ENCODE measurements at places on chromosomes 16 and 17.

- DNase-seq = no peak
These were observed 13.1 kb downstream of the CCR7 start for GRCh38 chr17:40551879-40552768.

- no peak for DNase-seq
These were observed 4.6 kb downstream of the ANKRD11 start for GRCh38 chr16:89485701-89486246.

DNA sequence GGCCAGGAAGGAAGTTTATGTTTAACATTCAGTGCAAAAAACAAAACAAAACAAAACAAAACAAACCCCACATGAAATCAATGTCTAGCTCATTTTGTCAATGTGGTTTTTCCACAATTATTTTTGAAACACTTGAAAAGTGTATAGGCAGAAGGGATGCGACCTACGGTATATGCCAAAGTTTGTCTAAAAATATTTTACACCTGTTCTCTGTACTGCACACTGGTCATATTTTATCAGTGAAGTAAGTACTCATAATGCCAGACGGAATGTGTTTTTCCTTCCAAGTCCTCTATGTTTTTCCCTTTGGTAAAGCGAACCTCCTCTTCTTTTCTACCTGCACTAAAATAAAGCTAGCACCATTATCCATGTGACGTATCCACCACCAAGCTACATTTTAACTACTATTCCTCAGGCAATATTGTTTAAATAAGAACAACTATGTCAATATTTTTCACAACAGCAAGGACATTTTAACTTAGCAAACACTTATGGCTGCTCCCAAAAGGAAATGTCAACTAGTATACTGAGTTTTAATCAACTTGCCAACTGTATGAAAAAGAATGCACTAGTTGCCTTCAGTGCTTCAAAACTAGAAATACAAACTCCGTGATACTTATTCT, 10.3 kb downstream of the TOB1 start:
- no peak for DNase-seq

GRCh38 chr17:56630202-56630601, 36.7 kb downstream of the NOG start:
- DNase-seq = no peak

DNA sequence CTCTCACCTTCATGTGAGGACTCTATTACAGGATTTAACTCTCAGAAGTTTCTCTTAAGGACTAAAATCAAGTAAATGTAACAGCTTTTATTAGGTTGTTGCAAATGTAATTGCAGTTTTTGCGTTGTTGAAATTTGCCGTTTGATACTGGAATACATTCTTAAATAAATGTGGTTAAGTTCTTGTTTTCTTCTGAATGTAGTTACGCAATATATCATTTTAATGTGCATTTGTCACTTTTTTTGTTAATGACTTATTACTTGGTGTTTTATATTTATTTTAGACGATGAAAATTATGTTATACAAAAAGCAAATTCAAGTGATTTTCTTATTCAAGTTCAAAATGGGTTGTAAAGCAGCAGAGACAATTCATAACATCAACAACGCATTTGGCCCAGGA, 76.3 kb downstream of the TTC19 start:
- no peak for DNase-seq

GRCh38 chr17:49698005-49698404, 9.8 kb downstream of the SLC35B1 start:
- DNase-seq = no peak

DNA sequence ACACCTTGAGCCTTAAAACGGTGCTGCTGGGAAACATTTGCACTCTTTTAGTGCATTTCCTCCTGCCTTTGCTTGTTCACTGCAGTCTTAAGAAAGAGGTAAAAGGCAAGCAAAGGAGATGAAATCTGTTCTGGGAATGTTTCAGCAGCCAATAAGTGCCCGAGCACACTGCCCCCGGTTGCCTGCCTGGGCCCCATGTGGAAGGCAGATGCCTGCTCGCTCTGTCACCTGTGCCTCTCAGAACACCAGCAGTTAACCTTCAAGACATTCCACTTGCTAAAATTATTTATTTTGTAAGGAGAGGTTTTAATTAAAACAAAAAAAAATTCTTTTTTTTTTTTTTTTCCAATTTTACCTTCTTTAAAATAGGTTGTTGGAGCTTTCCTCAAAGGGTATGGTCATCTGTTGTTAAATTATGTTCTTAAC, 4.4 kb downstream of the SOX9 start:
- no peak for DNase-seq

- DNase-seq = no peak
These were observed 43.6 kb downstream of the FOXL1 start for GRCh38 chr16:86621966-86622365.

- DNase-seq = no peak
These were observed 204.9 kb upstream of the CDH13 start for GRCh38 chr16:82421851-82422250.

GRCh38 chr16:28473714-28474265, 1.7 kb upstream of the NPIPB7 start:
- DNase-seq = no peak

GRCh38 chr17:50956750-50957523, 90.8 kb upstream of the TOB1 start:
- DNase-seq = peak; percentile 31

- no peak for DNase-seq
These were observed 199.8 kb upstream of the CHMP6 start for GRCh38 chr17:80791758-80792284.

GRCh38 chr16:2155977-2156848, 631 bp downstream of the TRAF7 start:
- no peak for DNase-seq

DNA sequence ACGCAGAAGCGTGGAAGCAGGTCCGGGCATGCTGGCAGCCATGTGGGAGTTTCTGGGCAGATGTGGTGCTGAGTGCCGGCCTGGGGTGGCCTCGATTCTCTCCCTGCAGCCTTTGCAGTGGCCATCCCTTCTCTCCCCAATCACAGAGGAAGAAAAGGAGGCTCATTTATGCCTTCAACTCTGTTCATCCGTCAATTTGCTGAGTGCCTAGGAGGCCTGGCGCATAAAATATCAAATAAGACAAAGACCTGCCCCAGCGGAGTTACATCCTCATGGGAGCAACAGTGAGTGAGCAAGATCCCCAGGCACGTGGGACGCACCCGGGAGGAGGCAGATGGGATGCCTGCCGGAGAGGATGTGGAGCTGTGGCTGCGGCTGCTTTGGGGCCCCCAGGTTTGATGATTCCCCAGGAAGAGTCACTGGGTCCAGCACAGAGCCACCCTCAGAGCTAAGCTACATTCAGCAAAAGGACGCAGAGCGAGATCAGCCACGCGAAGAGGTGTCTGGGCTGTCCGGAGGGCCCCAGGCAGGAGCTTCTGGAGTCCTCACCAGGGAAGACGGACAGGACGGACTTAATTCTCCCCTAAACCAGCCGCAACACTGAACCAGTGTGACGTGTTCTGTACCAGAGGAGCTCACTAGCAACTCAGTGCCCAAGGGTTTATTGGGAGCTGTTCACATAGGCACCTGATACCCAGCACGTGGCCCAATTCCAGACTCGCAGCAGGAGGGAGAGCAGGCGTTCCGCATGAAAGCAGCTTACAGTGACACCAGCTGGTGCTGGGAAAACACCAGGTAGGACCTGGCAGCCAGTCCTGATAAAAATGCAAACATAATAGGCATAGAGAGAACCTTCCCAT, 11.3 kb downstream of the CA5A start:
- DNase-seq = no peak

GRCh38 chr17:60352071-60352470, 39.9 kb downstream of the USP32 start:
- DNase-seq = no peak

DNA sequence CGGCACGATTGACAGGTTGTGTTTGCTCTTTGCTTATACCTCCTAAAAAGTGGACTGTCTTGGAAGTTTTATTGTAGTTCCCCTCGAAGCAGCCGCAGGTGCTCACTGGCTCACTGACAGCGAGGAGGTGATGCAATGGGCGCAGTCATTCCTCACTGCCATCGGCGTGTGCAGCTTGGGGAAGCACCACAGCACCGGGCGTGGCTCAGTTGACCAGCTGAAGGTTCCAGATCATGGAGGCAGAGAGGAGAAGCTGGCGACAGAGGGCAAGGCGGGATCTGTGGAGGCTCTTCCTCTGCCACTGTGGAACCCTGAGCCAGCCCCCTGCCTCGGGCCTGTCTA, 72.1 kb upstream of the TNRC6C start:
- no peak for DNase-seq

GRCh38 chr17:65202844-65203571, 65.8 kb downstream of the RGS9 start:
- DNase-seq = no peak

GRCh38 chr17:82752371-82753200, 721 bp downstream of the TBCD start:
- DNase-seq = no peak

DNA sequence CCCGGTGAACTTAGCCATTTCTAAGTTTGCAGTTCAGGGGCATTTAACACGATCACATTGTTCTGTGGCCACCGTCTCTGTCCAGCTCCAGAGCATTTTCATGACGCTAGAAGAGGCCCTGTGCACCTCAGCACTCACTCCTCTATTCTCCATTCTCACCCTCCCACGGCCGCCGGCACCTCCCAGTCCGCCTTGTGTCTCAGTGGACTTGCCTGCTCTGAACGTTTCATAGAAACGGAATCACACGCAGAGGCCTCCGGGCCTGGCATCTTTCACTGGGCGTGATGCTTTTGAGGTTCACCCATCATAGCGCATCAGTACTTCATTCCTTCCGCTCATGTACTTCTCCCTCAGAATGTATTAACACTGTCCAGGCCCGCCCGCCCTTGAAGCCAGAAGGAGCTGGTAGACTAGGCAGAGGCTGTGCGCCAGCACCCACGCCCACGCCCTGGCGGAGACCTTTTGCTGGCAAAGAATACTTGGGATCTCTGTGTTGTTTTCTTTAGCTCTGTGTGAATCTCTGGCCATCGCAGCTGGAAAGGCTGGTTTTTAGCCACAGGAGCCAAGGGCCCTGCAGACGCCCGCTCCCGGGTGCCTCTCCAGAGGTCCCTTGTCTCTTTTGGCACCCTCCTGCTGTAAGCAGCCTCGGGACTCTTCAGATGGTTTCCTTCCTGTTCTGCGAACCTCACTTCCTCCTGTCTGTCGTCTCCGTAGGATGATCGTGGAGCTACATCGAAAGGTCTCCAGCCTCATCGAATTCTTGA, 23.4 kb upstream of the JPT2 start:
- DNase-seq = no peak

DNA sequence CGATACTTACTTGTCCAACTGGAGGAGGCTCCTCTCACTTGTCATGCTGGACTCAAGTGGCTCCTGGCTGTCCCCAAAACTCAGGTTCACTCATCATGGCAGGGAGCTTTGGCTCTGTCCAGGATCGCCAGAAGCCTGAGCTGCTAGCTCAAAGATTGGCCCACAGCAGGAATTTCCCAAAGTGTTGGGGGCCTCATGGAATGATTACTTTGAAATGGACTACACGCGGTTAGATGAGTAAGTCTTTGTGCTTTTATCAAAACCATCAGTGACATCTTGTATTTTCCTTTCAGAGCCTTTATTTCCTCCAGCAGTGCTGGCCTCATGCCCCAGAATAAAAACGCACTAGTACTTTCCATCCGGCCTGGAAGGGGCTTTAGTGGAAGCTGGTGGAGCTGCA, 29.2 kb upstream of the PHB1 start:
- DNase-seq = no peak

GRCh38 chr16:3022684-3023414, 893 bp downstream of the HCFC1R1 start:
- DNase-seq = no peak

DNA sequence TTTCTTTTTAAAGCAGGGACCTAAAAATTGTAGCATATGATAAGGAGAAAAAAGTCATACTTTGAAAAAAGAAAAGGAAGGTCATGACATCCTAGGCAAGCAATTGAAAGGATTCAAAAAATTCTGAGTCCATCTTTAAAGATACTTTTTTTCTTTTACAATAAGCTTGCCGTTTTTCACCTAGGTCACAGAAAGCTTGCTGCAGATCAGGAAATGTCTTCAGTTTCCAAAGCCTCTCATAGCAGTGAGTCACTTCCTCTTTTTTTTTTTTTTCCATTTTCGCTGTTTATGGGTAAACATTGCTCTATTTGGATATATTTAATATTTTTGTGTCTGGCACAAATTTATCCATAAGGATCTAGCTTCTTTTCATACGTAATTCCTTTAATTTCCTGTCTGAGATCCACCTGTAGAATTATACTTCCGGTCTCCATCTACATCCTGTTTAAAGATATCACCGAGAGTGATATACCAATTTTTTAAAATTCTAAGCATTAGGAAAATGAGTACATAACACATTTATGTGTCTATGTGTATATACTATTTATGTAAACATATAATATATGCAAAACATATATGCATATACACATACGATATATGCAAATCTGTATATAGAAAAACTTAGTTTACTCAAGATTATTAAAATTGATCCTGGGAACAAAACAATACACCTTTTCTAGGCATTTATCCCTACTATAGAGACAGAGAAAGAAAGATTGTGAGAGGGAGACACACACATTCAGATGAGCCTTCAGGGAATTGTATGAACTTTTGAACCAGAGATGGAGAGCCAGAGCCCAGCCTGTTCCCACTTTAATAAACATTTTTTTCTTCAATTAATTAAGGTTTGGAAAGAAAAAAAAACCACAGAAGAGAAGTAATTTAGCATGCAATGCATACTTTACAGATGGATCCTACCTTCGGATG, 134.4 kb downstream of the SKAP1 start:
- DNase-seq = no peak

- no peak for DNase-seq
These were observed 17.7 kb downstream of the RAI1 start for GRCh38 chr17:17698869-17699351.

GRCh38 chr17:78939615-78940014, 14.4 kb upstream of the TIMP2 start:
- no peak for DNase-seq

- no peak for DNase-seq
These were observed 5.4 kb downstream of the PGS1 start for GRCh38 chr17:78383725-78384471.

DNA sequence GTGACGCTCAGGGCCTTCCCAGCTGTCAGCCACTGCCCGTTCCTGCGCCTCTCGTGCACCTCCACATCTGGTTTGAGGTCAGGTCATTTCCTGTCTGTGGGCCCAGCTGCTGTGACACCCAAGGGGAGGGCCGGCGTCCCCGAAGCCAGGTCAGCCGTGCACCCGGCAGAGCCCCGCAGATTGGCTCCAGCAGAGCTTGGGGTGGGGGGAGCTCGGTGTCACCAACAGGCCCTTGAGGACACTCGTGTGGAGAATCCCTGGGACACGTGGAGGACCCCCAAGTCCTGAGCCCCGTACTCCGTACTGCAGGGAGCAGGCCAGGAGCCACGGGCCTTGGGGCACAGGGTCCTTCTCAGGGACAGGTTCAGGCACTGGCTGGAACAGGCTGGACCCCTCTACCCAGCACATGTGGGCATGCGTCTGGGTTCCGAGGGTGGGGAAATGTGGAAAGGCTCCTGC, 4.8 kb downstream of the SPATA2L start:
- DNase-seq = no peak

GRCh38 chr16:85005285-85006069, 5.9 kb downstream of the ZDHHC7 start:
- DNase-seq = no peak

GRCh38 chr17:2042390-2042847, 597 bp downstream of the OVCA2 start:
- DNase-seq = no peak

- DNase-seq = no peak
These were observed 8.2 kb upstream of the MPP2 start for GRCh38 chr17:43915559-43915958.

GRCh38 chr16:24580665-24581064, 41.3 kb downstream of the RBBP6 start:
- DNase-seq = no peak

- no peak for DNase-seq
These were observed 49.8 kb upstream of the CHMP6 start for GRCh38 chr17:80941743-80942422.

- no peak for DNase-seq
These were observed at the start of gene VAT1L for GRCh38 chr16:77788181-77789084. VAT1L (plus strand) TSS chr16:77788564; CDS start chr16:77788683, 119 bp downstream.

All from stimulated activated CD4-positive, alpha-beta T cell treated with anti-CD3 and anti-CD28 coated beads, Interleukin-1b, Interleukin-23, amount 100 ng/mL, for 1 hour (primary cell).